ENCODE measurements at places on chromosomes 1 and 21.

GRCh38 chr1:68183895-68184294 lies 48.4 kb downstream of the WLS start:
- DNase-seq: no peak

- DNase-seq: no peak
Observed at GRCh38 chr1:170214117-170215032, 68.6 kb downstream of the NTMT2 start.

DNA sequence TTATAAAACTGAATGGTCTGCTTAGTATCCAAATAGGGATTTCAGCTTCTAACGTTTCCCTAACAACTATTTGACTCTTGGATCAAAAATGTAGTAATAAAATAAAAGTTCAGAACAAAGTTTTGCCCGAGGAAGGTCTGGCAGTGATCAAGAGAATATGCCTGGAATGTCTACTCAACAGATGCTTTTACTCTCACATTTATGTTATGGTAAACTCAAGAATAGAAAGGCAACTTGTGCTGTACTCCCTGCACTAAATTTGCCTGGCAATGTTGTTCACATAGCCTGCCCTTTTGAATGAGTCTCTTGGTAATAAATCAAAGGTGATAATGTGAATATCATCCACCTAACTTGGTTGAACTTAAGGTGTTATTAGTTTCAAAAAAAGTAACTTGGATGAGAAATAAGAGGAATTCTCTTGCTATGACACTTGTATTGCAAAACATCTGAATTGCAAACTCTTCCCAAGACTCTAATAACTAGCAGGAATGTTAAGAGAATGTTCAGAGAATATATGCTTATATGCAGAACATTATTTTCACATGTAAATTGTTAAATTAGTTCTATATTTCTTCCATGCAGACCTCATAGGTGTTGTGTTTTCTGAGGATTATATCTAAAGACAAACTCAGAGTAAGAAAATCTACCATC lies 215.8 kb downstream of the COL24A1 start:
- DNase-seq: no peak

DNA sequence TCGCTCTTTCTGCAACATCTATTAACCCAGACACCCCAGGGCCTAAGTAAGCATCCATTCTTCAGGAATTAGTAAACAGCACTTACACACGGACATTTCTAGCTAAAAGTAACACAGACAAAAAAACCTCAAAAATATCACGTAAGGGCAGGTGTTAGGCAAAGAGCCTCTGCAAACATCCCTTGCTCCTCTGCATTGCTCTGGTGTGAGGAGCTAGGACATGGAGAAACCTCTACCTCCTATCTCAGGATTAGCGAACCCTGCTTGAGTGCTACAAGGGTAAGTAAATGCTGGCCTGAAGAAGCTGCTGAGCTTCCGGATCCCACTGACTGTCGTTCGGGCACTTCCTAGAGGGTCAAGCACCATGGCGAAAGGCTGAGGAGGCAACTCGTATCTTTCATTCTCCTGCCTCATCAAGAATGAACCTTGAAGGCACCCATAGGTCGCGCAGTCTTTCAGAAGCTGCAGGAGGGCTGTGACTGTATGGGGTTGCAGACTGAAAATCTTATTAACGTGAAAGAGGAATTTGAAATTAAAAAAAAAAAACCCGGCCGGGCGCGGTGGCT lies 2.1 kb downstream of the PTGER3 start:
- DNase-seq: no peak

DNA sequence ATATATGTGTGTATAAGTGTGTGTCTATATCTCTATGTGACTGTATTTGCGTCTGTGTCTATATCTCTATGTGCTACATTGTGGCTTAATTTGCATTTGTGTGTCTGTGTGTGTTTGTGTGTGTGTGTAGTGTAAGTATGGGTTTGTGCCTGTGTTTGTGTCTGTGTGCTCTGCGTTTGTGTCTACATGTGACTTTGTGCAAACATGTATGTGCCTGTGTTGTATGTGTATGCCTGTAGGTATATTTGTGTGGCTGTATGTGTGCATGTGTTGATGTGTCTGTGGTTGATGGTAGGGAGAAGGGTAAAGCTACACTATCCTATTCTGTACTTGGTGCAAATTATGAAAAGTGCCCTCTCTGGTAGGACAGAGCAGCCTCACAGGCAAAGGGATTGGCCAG lies 7.3 kb upstream of the FGGY start:
- no peak for DNase-seq

DNA sequence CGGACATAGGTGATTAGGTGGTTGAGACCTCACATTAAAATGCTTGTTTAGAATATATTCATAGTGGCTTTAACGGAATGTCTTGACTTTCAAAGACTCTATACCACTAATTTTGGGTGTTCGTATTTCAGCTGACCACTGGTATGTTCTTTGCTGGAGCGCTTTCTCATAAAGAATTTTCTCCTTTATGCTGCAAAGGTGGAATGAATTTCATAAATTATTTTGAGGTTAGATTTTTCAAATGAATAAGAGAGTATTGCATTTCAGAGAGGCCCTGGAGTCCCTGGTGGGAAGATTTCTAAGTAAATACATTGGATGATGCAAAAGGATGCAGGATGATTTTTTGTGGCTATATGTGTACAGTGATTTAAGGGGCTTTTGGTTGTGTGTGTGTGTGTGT lies 55.8 kb downstream of the HUNK start:
- no peak for DNase-seq

DNA sequence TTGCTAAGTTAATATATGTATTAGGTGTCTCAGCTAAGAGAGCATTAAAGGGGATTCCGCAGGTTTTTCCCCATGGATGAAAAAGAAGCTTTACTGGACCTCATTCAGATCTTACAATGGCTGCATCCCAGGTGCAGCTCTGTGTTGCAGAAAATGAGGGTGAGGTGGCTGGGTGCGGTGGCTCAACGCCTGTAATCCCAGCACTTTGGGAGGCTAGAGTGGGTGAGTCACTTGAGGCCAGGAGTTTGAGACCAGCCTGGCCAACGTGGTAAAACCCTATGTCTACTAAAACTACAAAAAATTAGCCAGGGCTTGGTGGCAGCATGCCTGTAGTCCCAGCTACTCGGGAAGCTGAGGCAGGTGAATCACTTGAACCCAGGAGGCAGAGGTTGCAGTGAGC lies 58.5 kb upstream of the MORC3 start:
- DNase-seq: no peak

DNA sequence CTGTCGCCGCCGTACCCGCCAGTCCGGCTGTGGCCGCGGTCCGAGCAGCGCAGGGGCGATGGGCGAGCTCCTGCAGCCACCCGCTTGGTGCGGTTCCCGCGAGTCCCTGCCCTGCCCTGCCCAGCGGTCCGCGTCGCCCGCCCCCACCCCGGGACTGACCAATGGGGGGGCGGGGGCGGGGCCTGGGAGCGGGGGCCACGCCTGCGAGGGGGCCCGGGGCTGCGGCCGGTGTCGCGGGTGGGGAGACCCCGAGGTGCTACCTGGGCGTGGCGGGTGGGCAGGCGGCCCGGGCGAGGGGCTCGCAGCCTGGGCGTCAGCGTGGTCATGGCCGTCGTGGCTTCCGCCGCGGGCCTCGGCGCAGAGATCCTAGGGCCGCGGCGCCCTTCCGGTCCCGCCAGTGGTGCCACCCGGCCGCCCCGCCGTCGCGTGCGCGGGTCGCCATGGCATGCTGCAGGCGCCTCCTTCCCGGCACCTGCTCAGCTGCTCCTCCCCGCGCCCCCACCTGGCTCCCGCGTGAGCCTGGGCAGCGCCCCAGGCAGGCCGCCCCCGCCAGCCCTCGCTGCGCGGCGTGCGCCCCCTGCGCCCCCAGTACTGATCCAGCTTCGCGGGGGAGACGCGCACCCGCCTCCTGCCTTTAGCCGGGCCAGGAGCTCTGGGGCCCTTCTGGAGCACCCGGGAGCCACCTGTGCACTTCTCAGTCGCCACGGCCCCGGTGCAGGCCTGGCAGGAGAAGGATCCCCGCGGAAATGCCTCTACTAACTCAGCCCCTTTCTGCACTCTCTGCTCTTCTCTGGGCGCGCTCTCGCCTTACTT lies at the start of gene BMP8B:
Gene BMP8B (minus strand): TSS at position 108 of the 813 bp plus-strand sequence. CDS start 380 bp downstream, outside the sequence.
- DNase-seq: peak; percentile 35

GRCh38 chr1:153773096-153773921 lies 1.9 kb upstream of the SLC27A3 start:
- no peak for DNase-seq
